GM19239 (cell line): ENCODE measurements at places on chromosomes 7 and 10.

- no peak for DNase-seq
Measured at GRCh38 chr7:155398944-155399343, 59.0 kb upstream of the EN2 start.

- no peak for DNase-seq
Measured at GRCh38 chr7:31146030-31146429, 93.9 kb downstream of the ADCYAP1R1 start.

- no peak for DNase-seq
Measured at GRCh38 chr10:52540479-52540984, 226.5 kb downstream of the DKK1 start.

DNA sequence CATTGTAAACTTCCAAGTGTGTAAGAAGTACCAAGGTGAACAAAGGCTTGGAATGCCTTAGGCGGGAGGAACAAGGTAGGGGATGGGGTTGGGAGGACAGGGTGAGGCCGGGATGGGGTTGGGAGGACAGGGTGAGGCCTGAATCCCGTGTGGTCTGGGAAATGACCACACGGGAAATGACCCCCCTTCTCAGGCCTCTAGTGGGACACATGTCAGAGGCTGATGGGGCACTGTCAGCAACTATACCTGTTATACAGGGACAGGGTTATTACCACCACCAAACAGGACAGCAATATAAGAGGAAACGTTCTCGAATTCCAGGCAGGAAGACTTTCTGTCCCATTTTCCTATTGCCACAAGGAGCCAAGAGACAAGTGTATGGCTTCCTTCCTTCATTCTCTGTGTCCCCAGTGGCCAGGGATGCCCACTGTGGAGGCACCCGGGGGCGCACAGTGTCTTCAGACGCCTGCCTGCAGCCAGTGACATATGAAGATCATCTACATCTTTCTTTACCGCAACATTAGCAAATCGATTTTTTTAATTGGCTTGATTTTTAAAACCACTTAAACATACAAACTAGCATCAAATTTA lies 1.3 kb downstream of the MKI67 start:
- no peak for DNase-seq

DNA sequence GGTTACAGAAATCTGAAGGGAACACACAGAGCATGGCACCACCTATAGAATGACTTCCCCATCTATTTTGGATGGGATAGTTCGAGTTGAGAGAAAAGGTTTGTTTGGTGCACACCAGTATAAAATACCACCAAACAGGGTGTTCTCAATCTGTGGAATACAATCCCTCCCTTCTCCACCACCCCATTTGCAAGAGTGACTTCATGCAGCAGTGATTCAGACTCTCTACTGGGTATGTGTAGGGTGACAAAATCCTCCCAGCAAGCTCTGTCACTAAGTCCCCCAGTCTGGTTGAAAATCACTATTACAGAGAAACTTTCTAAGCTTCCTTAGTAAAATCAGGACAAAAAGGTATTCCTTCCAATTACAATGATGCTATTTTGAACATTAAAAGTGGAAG lies 69.0 kb downstream of the ANK3 start:
- DNase-seq, result no peak

GRCh38 chr7:130141884-130142653 lies 63.1 kb downstream of the TMEM209 start:
- no peak for DNase-seq

- no peak for DNase-seq
Measured at GRCh38 chr7:133549633-133550032, 296.8 kb downstream of the EXOC4 start.

DNA sequence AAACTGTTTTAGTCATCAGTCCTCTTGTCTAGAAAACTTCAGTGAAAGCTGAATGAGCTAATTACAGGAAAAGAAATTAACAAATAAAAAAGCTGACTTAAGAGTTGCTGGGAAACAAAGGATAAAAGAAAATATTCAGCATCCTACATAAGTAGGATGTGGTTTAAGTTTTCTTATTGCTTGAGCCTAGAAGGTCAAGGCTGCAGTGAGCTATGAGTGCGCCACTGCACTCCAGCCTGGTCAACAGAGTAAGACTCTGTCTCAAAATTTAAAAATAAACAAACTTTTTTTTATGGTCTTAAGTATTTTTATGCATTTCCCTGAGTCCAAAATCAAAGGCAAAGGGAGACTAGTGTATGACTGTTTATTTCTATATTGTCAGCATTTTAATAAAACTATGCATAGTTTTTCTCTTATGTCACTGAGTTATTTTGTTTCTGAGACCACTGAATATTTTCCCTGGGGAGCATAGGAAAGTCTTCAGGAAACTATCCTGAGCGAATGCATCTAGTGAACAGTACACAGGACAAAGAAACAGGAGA lies 40.0 kb upstream of the LRRN3 start:
- no peak for DNase-seq

- peak; percentile 74 for DNase-seq
Measured at GRCh38 chr10:12902135-12902572, 99.4 kb downstream of the CCDC3 start.

- DNase-seq, result no peak
Measured at GRCh38 chr7:70466725-70467364, 665.1 kb upstream of the GALNT17 start.

GRCh38 chr10:76398043-76398710 lies 966.8 kb downstream of the LRMDA start:
- DNase-seq, result no peak

GRCh38 chr10:114343623-114344505 lies 60.4 kb downstream of the AFAP1L2 start:
- DNase-seq, result no peak

- no peak for DNase-seq
Measured at GRCh38 chr10:110805292-110805691, 66.4 kb upstream of the PDCD4 start.

GRCh38 chr7:1104516-1105179 lies 16.7 kb downstream of the GPER1 start:
- DNase-seq, result no peak
